ENCODE measurements at places on chromosomes 6 and 20.
A peak's percentile ranks its signal among the peaks of the same experiment; 100 is the strongest.

DNA sequence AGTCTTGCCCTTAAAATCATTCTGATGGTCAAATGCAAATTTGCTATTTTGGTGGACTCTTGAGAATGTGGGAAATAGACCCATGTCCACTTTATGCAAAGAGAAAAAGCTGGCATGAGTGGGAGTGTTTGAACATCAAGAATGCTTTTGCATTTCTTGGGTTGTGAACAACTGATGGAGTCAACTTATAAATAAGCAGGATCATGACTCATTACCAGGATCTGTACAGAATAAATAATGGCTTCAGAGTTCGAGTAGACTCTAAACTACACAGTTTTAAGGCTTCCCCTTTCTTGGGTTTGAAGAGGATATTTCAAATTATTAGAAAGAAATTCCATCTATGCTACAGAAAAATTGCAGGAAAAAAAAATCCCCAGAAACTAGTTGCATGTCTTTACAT is 195.5 kb downstream of the EYA4 start:
- H3K36me3 ChIP-seq: no peaks in the 10 kb centered on the region
- no peaks in the 10 kb centered on the region for H3K4me1 ChIP-seq
- no peak for DNase-seq
- H3K27ac ChIP-seq: no peak overlapping the region
- no peaks in the 10 kb centered on the region for H3K27me3 ChIP-seq

GRCh38 chr6:110430236-110430635 is 14.9 kb upstream of the DDO start:
- H3K36me3 ChIP-seq: no peaks in the 10 kb centered on the region
- H3K4me3 ChIP-seq: no peak overlapping the region
- H3K27me3 ChIP-seq: no peaks in the 10 kb centered on the region
- H3K4me1 ChIP-seq: no peaks in the 10 kb centered on the region
- DNase-seq: no peak

DNA sequence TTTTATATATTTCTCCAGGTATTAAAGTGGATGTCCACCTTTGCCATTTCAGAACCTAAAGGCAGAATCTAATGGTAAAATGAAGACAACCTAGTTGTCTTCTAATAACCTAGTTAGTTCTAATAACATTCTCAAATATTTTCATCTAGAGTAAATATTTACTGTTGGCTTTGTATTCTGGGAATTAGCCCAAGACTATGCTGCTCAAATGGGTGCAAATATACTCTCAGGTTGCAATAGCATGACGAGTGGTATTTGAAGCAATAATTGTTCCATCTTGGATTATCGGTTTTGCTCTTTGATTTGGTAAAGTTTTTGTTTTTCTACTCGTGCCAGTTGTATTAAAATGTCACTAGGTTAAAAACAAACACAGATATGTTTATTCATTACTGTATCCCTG is 21.0 kb upstream of the RSPH4A start:
- no peak overlapping the region for H3K4me3 ChIP-seq
- H3K27me3 ChIP-seq: no peaks in the 10 kb centered on the region
- no peak for DNase-seq
- H3K4me1 ChIP-seq: no peaks in the 10 kb centered on the region
- peaks cover 6% of the 10 kb centered on the region for H3K36me3 ChIP-seq
- H3K27ac ChIP-seq: no peak overlapping the region

GRCh38 chr6:28496099-28496779 is 19.4 kb downstream of the GPX6 start:
- no peak for DNase-seq
- no peak overlapping the region for H3K27ac ChIP-seq
- H3K36me3 ChIP-seq: no peaks in the 10 kb centered on the region
- no peaks in the 10 kb centered on the region for H3K4me1 ChIP-seq

GRCh38 chr20:8254911-8255582 is 123.0 kb downstream of the PLCB1 start:
- H3K36me3 ChIP-seq: no peaks in the 10 kb centered on the region
- DNase-seq: no peak
- H3K27me3 ChIP-seq: no peaks in the 10 kb centered on the region
- H3K4me1 ChIP-seq: no peaks in the 10 kb centered on the region
- H3K27ac ChIP-seq: no peak overlapping the region
- no peak overlapping the region for H3K4me3 ChIP-seq

- H3K27ac ChIP-seq: no peak overlapping the region
- H3K36me3 ChIP-seq: no peaks in the 10 kb centered on the region
- no peaks in the 10 kb centered on the region for H3K4me1 ChIP-seq
- no peaks in the 10 kb centered on the region for H3K27me3 ChIP-seq
- DNase-seq: no peak
- H3K4me3 ChIP-seq: no peak overlapping the region
Measured at GRCh38 chr6:89793586-89793985, 26.0 kb downstream of the MDN1 start.

DNA sequence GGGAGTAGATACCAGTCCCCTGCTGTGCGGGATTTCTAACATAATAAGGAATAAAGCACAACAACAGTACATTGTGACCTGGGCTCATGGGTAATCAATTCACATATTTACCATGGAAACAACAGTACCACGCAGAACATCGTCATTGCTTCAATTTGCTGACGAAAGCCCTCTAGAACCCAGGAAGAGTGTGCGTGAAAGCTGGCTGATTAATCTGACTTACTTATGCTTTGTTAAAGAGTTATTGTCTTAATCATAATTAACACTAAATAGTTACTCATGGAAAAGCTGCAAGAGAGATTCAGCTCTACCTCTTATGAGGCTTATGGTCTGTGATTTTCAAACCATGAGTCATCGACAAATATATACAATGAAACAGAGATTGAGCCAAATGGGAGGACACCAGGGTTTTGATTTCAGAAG is 644.3 kb upstream of the AGPAT4 start:
- DNase-seq: no peak
- no peak overlapping the region for H3K27ac ChIP-seq
- H3K4me3 ChIP-seq: no peak overlapping the region
- no peaks in the 10 kb centered on the region for H3K36me3 ChIP-seq

DNA sequence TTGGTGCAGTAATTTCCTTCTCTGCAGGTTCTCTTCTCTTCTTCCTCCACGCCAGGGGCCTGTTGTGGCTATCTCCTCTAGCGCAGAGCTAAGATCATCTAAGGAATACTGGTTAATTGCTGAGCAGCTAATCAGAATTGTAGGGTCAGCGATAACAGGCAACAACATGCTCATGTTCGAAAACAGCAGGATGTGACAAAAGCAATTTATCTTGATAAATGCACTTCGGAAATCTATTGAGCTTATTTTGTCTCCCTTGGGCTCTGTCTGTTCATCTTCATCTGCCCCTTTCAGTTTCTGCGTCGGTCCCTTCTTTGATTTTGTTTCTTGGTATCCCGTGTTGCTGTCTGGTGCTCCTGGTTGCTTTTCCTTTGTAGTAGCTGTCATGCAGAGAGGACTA is 67.3 kb upstream of the MAP3K7 start:
- H3K27me3 ChIP-seq: no peaks in the 10 kb centered on the region
- no peak for DNase-seq
- no peaks in the 10 kb centered on the region for H3K36me3 ChIP-seq
- no peak overlapping the region for H3K4me3 ChIP-seq

- DNase-seq: no peak
- H3K27ac ChIP-seq: no peak overlapping the region
- H3K27me3 ChIP-seq: no peaks in the 10 kb centered on the region
- no peaks in the 10 kb centered on the region for H3K4me1 ChIP-seq
- H3K4me3 ChIP-seq: no peak overlapping the region
- no peaks in the 10 kb centered on the region for H3K36me3 ChIP-seq
Measured at GRCh38 chr6:163218361-163218894, 196.1 kb upstream of the QKI start.

GRCh38 chr6:39892490-39893129 is 41.7 kb downstream of the MOCS1 start:
- DNase-seq: no peak
- no peak overlapping the region for H3K4me3 ChIP-seq
- H3K36me3 ChIP-seq: no peaks in the 10 kb centered on the region

DNA sequence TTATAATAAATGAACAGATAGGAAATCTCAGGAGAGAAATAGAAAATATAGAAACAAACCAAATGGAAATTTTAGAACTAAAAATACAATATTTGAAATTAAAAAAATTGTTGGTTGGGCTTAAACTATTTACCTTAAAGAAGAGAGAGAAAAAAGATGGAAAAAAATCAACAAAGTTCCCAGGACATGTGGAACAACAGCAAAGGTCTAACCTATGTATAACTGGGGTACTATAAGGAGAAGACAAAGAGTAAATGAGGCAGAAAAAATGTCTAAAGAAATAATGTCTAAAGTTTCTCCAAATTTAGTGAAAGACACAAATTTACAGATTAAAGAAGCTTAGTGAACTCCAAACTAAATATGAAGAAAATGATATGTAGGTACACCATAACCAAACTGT is 41.1 kb upstream of the ZBTB24 start:
- no peaks in the 10 kb centered on the region for H3K4me1 ChIP-seq
- H3K27me3 ChIP-seq: no peaks in the 10 kb centered on the region
- H3K4me3 ChIP-seq: no peak overlapping the region
- DNase-seq: no peak

GRCh38 chr6:11380969-11381744 is 148.7 kb upstream of the NEDD9 start:
- no peak for DNase-seq
- no peak overlapping the region for H3K27ac ChIP-seq
- no peaks in the 10 kb centered on the region for H3K36me3 ChIP-seq
- no peak overlapping the region for H3K4me3 ChIP-seq
- H3K4me1 ChIP-seq: no peaks in the 10 kb centered on the region

DNA sequence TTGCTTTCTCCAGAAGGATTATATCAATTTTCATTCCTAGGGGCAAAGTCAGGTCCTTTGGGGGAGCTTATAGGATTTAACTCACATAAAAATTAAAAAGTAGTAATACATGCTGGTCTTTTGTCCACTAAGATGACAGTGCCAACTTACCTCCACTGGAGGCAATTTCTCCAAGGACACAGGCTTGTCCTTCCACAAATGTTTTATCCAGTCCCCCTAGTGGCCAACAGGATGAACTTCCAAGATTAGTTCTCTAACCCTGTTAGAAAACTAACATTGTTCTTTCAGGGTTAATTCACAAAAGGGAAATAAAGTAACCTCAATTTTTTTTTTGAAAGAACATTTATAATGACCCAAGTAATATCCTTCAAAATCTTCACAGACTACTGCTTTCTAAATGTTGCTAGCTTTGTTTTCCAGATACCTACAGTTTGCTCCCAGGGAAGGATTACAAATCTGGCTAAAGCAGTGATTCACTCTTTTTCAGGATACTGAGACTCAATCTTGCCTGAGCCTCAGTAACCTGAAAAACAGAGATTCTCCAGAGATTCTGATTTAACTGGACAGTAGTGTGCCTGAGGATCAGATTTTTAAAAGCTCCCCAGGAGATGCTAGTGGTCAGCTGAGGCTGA is 31.7 kb upstream of the UBR2 start:
- DNase-seq: no peak
- no peak overlapping the region for H3K4me3 ChIP-seq
- H3K4me1 ChIP-seq: no peaks in the 10 kb centered on the region
- H3K27me3 ChIP-seq: no peaks in the 10 kb centered on the region
- no peak overlapping the region for H3K27ac ChIP-seq

DNA sequence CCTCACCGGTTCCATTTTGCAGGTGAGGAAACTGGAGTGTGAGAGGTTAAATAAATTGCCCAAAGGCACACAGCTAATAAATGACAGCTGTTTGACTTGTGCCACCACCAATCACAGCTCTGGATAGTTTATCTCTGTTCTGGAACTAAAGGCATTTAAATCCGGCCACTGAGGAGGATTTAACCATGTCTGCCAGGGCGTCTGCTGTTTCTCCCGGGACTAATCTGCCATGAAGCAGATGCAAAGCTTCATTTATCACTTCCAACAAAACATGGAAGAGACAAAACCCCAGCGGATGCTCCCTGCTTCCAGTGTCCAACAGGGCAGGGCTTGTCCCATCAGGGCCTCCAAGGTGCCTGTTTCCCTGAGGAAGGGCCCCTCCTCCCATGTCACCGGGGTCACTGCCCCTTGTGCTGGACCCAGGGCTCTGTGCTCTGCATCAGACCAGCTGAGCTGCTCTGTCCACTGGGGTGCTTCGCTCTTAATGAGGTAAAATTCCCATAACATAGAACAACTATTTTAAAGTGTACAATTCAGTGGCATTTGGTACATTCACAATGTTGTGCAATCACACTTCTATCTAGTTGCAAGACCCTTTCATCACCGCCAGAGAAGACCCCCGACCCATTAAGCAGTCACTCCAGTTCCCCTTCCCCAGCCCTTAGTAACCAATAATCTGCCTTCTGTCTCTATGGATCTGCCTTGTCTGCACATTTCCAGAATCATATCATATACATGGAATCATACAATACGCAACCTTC is 244.3 kb downstream of the PTPRT start:
- H3K27me3 ChIP-seq: no peaks in the 10 kb centered on the region
- H3K4me3 ChIP-seq: no peak overlapping the region
- DNase-seq: no peak
- H3K36me3 ChIP-seq: no peaks in the 10 kb centered on the region
- no peaks in the 10 kb centered on the region for H3K4me1 ChIP-seq

DNA sequence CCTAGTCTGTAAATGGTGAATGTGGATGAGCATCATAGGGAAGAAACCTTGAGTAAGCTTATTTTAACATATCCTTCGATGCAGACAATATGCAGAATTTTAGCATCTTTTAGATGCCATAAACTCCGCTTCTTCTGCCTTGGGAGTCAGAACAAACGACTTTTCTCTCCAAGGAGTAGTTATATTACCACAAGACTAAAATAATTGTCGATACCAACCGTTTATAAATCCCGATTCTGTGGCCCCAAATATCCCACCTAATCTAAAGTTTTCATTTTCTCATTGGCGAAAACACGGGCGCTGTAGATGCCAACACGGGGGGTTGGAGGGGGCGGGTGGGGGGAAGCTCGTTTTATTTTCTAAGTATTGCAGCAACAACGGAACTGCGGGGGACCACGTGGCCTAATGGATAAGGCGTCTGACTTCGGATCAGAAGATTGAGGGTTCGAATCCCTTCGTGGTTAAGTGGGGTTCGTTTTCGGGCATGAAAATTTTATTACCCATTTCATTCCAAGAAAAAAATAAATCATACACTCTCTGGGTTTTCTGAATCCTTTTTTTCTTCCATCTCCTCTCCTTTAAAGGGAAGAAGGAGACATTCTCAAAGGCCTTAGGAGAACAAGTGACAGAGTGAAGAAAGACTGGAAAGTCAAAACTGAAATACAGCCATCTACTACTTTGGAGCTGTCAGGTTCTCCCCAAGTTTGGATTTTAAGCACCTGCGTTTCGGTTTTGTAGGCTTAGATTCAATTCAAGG is 65.5 kb upstream of the BTN3A2 start:
- no peak for DNase-seq
- H3K27ac ChIP-seq: no peak overlapping the region
- H3K4me1 ChIP-seq: peaks cover 12% of the 10 kb centered on the region
- no peaks in the 10 kb centered on the region for H3K36me3 ChIP-seq
- peaks cover 26% of the 10 kb centered on the region for H3K27me3 ChIP-seq

DNA sequence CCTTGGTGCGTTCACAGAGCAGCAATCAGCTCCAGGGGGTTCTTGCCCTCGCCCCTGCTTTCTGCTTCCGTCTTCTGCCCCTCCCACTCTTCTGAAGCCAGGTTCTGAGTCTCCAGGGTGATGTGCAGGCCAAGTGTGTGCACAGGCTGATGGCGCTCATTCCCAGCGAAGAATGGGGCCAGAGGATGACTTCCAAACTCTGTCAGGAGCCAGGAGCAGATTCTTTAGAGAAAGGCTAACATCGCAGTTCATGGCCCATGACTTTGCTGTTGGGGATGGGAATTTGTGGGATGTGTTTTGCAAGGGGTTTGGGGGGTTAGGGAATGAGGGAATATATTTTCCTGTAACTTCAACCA is 56.1 kb upstream of the CCN6 start:
- no peaks in the 10 kb centered on the region for H3K4me1 ChIP-seq
- no peak overlapping the region for H3K4me3 ChIP-seq
- H3K27me3 ChIP-seq: no peaks in the 10 kb centered on the region
- no peaks in the 10 kb centered on the region for H3K36me3 ChIP-seq
- peak overlapping the region; percentile 53 for H3K27ac ChIP-seq
